ENCODE measurements at places on chromosomes 7 and 10. TPM values are rescaled to one million over a fixed set of nuclear protein-coding genes. Genes with fewer than 3 reads are reported as not detected.

DNA sequence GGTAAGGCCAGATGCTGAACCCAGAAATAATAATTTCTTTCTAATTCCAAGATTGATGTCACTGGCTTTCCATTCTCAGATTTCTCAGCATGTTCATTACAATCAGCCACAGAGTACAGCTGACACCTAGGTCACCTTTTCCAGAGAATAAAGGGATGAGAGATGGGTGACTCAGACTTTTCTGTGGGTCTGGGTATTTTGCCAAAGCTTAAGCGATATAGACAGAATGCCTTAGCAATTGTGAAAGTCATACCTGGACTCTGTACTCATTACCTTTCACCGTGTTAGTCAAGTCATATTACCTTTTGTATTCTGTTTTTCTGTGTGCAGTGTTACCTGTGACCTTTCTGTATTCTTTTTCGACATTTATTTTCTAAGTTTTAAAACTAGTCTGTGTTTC, 10.6 kb upstream of the PRTFDC1 start:
- no peak for DNase-seq

DNA sequence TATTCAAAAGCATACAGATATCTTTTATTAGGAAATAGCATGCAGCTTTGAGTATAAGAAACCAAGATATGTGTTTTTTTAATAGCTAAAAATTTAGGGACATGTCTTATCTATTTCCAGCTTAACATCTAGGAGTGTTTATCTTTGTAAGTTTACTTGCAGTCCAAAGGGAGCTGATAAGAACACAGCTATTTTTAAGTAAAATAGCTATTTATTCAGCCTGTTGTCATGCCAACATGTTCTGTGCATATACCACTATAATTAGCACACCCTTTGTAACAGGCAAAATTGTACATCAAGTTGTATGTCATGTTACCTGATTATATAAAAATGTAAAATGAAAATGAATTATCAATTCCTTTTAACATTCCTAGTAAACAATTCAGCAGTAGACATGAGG, 29.6 kb downstream of the FAM133B start:
- no peak for DNase-seq

DNA sequence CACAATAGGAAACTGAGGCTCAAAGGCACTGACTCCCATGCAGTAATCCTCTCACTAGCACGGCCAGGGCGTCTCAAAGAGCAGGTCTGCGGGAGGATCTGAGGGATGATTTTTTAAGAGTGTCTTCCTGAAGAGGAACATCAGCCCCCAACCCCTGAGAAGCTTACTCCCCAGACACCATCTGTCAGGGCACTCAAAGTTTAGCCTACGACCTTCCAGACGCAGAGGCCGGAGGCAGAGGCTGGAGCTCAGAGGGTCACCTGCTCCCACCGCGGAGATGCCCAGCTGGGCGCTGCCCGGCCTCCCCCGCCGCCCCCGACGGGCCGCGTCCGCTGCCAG, 1.7 kb downstream of the ZNF777 start:
- DNase-seq: no peak

DNA sequence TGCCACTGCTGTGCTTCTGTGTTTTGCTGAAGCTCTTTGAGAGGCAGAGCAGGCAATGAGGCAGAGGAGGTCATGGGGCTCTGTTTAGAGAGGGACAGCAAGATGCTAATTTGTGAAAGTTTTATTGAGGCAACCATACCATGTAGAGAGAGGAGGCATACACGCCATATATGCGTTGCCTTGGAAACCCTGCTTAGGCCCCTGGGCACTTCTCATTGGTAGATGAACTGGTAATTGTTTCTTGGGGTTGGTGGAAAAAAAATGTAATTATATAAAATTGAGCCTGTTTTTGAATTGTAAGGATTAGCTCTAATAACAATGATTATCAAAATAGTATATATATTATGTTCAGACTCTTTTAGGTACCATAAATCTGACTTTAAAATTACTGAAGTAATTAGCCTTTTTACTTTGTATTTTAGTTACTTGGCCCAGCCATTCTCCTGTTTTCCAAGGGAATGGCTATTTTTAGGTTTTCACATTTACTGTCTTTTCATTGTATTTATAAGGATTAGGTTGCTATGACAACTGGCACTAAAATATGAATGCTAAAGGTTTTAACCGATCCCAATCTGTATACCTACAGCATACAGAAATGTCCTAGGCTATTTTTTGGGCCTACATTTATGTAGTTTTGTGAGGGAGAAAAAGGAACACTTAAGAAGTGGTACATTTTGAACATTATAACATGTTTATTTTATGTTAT, 52.4 kb downstream of the BZW2 start:
- DNase-seq: no peak

DNA sequence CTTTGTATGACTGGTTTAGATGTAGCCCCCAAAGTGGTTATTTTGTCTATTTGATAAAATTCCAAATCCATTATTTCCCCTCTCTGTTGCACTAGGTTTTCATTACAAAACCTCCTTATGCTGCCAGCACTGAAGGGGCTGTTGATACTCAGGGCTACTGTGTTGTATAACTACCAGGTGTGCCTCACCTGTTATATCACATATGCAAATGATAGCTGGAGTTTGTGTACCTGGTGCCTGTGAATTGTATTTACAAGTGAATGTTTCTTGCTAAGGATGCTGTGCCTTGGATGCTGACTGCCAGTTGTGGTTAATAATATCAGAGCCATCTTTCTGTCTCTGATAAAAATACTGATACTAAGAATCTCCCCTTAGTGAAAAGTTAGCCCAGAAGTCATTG, 84.8 kb upstream of the CCDC6 start:
- no peak for DNase-seq

- no peak for DNase-seq
Measured at GRCh38 chr10:1187855-1188557, 131.8 kb downstream of the WDR37 start.

- no peak for DNase-seq
Measured at GRCh38 chr7:152202056-152202455, 176.6 kb downstream of the GALNT11 start.

GRCh38 chr7:108171164-108171563, 41.0 kb upstream of the LAMB4 start:
- no peak for DNase-seq

DNA sequence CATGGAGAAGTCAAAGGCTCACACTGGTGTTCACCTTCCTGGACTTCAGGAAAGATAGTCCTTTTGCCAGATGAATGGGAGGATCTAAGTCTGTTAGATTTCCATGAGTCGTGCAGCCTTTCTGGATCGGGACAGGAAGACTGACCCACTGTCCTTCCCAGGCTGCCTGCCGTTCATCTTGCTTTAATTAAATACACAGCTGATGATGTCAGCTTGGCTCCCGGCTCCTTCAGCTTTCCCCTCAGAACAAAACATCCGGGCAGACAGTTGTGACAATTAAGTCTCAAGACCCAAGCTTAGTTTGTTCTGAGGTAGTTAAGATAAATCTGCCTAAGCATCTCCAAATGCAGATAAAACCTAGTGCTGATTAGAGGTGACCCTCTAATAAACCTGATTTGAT, 58.6 kb downstream of the AUTS2 start:
- DNase-seq: peak; percentile 49

DNA sequence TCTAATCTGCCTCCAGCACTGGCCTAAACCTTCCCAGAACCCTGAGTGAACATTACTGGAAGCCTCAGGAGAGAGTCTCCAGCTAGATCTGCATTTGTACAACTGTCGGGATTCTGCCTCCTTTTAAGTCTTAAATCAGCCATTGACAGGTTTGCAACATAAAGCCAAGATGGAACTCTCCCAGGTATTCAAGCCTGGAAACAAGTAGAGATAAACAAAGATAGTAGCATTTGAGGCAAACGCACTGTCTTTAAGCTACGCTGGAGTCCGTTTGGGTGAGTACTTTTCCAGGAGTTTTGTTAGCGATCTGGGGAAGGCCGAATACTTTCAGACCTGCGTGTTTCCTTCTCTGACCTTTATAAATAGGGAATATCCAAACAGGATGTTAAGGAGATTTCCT, 317.2 kb upstream of the FZD8 start:
- DNase-seq: no peak

GRCh38 chr10:78991187-78991586, 77.6 kb upstream of the ZMIZ1 start:
- DNase-seq: no peak

DNA sequence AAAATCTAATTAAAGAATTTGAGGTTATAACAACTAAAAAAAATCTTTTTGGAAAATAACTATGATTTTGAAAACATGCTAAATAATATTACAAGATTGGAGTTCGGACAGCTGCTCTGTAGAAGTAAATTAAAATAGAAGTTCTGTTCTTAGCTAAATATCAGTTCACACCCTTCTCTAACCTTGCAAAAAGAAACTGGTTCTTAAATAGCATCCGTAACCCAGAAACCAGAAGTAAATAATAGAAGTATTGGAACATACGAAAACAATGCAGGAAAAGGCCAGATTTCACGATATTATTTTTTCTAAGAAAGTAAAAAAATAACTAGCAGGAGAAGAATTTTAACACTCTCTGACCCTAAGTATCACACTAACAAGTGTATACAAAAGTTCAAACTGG, 164.7 kb downstream of the PRKG1 start:
- no peak for DNase-seq

- DNase-seq: no peak
Measured at GRCh38 chr10:106960812-106961211, 203.7 kb downstream of the SORCS1 start.

DNA sequence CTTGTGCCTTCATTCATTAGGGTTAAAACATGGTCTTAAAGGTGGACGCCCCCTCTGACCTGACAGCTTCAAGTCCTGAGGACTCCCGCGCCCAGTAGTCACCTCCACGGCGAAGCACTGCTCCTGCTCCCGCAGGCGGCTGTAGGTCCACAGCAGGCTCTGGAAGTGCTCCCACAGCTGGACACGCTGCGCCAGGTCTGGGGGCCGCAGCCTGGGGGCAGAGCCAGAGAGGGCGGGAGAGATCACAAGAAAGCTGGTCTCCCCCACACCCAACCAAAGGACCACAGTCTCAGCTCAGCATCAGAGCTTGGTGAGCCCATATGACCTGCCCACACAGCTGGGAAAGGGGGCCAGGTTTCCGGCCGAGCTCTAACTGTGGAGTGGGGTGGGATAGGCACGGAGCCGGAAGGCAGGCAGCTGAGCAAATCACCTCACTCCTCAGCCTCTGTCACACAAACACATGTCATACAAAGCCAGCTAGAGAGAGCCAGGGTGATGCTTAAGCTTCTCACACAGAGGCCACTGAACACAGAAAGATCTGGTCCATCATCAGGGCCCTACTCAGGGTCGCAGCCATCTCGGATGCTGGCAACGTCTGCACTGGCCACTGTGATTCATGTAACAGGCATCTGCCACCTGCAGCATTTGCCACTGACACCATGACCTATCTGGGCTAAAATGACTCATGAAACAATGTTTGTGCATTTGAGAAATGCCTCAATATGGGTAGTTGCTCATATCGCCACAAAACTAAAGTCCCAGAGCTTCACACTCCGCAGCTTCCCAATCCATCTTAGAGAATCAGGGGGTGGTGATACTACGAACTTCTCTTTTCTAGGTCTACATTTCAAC, 12.6 kb downstream of the HPS1 start:
- DNase-seq: no peak

DNA sequence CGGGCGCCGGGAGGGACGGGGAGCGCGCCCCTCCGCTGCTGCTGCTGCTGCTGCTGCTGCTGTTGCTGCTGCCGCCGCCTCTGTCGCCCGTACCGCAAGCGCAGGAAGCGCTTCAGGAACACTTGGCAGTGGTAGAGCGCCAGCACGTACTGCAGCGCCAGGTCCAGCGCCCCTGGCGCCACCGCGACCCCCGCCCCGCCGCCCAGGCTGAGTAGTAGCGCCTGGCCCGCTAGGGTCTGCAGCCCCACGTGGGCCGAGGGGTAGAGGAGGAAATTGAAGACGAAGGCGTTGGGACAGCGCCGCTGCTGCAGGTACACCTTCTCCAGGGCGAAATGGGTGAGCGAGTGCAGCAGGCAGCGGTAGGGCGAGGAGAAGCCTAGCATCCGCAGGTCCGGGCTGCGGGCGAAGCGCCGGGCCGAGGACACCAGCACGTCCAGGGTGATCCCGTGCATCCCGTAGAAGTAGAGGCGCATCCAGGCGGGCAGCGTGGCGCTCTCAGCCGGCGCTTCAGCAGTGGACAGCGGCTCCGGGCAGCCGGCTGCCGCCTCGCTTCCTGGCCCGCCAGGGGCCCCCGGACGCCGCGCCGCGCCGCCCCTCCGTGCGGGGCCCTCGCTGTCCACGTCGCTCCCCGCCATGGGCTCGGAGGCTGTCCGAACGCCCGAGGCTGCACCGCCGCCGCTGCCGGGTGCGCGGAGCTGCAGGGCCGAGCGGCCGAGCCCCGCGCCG, at the start of gene TMEM229A:
Gene TMEM229A (minus strand): TSS at position 699 of the 726 bp plus-strand sequence. CDS start 64 bp downstream, at position 635.
- DNase-seq: peak; percentile 74

Gene ANKIB1
- 54.9 TPM for total RNA-seq

Gene C10orf53
- not detected for total RNA-seq

Gene HECTD2
- total RNA-seq: 9.5 TPM

Gene POMZP3
- 7.0 TPM for total RNA-seq

Gene MINPP1
- total RNA-seq: 6.8 TPM

Gene ITPRID1
- total RNA-seq: not detected

Gene TMEM209
- 8.9 TPM for total RNA-seq

Data from right cardiac atrium (tissue), 5 donors.